ENCODE measurements at places on chromosomes 5 and 9. TPM values are rescaled to one million over a fixed set of nuclear protein-coding genes. Genes with fewer than 3 reads are reported as not detected.

- H3K36me3 ChIP-seq, result peaks cover 54% of the 10 kb centered on the region
- no peaks in the 10 kb centered on the region for H3K4me1 ChIP-seq
- no peak overlapping the region for H3K27ac ChIP-seq
- H3K27me3 ChIP-seq, result no peaks in the 10 kb centered on the region
- H3K4me3 ChIP-seq, result no peak overlapping the region
These were observed 16.4 kb downstream of the JADE2 start for GRCh38 chr5:134541736-134542376.

- no peaks in the 10 kb centered on the region for H3K27me3 ChIP-seq
- H3K36me3 ChIP-seq, result no peaks in the 10 kb centered on the region
- H3K27ac ChIP-seq, result no peak overlapping the region
- no peaks in the 10 kb centered on the region for H3K4me1 ChIP-seq
These were observed 103.6 kb downstream of the CCDC192 start for GRCh38 chr5:127806776-127807175.

DNA sequence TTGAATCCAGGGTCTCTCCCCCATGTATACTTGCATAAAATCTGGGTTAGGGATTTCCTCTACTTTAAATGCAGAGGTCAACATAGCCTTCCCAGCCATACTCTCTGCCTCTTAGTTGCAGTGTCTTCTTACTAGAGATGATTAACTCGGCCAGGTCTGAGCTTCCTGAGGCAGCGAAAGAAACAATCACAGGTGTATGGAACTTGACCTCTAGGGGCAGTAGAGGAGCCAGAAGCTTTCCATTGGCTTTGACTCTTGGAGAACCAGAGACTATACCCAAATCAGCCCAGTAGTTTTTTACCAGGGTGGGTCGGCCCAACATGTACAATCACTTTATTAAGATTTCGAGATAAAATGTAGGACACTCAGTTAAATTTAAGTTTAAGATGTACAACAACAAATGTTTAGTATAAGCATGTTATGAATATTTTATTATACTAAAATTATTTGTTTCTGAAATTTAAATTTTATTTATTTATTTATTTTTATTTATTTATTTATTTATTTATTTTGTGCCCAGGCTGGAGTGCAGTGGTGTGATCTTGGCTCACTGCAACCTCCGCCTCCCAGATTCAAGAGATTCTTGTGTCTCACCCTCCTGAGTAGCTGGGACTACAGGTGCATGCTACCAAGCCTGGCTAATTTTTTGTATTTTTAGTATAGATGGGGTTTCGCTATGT, 48.0 kb upstream of the DMRT3 start:
- H3K4me3 ChIP-seq, result no peak overlapping the region
- no peak for DNase-seq
- no peaks in the 10 kb centered on the region for H3K36me3 ChIP-seq

DNA sequence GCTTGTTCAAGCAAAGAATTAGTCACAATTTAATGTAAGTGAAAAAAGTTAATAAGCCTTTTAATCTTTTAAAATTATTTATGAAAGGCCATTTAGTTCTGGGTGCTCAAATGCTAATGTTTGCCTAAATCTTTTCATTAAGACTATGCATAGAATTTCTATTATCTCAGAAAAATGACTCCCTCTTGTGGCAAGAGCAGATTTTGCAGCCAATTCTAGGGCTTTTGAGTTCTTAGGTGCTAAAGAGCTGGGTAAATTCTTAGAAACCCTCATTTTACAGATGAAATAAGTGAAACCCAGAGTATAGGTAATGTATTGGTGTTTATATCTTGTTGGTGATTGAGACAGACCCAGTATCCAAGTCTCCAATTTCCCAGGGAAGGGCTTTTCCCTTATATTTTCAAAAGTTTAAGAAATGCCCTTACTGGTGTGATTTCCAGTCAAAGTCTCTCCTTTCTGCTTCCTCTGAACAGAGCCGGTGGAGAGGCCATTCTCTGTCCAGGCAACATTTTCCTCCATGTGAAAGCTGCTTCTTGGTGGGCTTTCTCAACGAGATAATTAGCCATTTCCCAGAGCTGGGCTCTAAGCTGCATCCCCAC, 24.1 kb upstream of the PCSK5 start:
- no peak overlapping the region for H3K27ac ChIP-seq
- DNase-seq, result no peak
- H3K27me3 ChIP-seq, result no peaks in the 10 kb centered on the region

DNA sequence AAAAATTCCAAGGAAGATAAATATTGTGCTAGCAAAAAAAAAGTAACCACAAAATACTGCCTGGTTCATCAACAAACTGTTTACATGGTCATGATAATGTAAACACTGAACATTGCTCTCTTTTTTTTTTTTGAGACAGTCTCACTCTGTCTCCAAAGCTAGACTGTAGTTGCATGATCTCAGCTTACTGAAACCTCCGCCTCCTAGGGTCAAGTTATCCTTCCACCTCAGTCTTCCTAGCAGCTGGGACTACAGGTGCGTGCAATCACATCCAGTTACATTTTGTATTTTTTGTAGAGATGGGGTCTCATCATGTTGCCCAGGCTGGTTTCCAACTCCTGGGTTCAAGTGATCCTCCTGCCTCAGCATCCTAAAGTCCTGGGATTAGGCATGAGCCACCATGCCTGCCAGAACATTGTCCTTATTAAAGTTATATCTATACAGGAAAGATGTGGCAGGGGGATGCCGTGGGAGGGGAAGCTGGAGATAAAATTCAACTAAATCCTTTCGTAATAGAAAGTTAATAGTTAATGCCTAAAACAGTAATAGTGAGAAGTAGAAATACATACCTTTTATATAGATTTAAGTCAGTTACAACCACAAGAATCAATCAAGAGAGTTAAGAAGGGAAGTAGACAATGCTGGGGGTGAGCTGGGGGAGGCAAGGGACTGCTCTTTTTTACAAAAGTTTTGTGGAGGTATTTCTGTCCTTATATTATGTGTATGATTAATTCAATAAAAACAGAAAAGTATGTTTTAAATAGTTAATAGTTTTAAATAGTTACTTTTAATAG, 52.3 kb downstream of the RGMB start:
- H3K27ac ChIP-seq, result no peak overlapping the region
- no peaks in the 10 kb centered on the region for H3K4me1 ChIP-seq
- no peaks in the 10 kb centered on the region for H3K27me3 ChIP-seq

DNA sequence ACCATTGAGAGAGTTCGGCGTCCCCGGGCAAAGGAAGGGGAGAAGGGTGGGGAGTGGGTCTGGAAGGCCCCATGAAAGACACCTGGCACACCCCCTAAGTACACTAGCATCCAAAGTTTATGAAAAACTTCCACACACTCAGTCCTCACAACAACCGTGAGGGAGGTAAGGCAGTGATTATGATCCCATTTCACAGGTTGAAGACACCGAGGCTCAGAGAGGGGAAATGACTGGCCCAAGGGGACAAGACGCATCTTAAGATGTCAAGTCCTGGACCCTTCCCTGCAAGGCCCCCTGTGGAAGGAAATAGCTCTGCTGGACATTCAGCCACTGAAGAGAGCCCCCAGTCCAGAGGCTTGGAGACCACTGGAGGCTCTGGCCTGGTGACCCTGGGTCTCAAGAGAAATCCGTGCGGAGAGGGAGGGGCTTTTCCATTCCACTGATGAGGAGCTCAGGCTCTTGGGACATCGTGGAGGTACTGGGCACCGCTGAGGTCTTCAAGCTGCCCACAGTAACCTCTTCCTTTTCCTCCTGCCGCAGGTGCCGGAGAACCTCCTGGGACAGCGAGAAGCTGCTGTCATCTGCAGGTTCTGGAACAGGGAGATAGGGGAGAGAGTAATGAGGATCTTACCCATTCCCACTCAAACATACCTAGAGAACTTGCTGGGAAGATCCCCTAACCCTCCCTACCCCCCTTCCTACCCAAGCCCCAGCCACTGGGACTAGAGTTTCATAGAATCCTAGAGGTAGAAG, 5.2 kb downstream of the SMIM33 start:
- no peaks in the 10 kb centered on the region for H3K27me3 ChIP-seq
- peaks cover 67% of the 10 kb centered on the region for H3K4me1 ChIP-seq
- no peak overlapping the region for H3K4me3 ChIP-seq
- H3K36me3 ChIP-seq, result peaks cover 52% of the 10 kb centered on the region
- DNase-seq, result no peak
- no peak overlapping the region for H3K27ac ChIP-seq

DNA sequence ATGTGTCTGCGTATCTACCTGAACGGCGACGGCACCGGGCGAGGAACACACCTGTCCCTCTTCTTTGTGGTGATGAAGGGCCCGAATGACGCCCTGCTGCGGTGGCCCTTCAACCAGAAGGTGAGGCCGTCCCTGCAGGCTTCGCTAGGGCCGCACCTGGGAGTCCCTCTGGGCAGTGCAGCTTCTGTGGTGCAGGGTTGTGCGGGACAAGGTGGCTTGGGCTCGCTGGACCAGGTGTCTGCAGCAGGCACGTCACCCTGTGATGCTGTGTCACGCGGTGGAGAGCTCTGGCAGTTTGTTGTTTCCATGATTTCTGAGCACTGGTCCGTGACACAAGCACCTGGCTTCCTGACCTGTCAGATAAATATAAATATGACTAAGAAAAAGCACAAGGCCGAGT, 20.7 kb downstream of the FBXW5 start:
- H3K36me3 ChIP-seq, result peaks cover 22% of the 10 kb centered on the region
- H3K27me3 ChIP-seq, result no peaks in the 10 kb centered on the region
- H3K27ac ChIP-seq, result peak overlapping the region; percentile 13
- no peak for DNase-seq
- H3K4me3 ChIP-seq, result no peak overlapping the region

GRCh38 chr5:33460210-33460609, 19.4 kb downstream of the TARS1 start:
- no peak for DNase-seq
- no peaks in the 10 kb centered on the region for H3K27me3 ChIP-seq
- no peak overlapping the region for H3K4me3 ChIP-seq
- H3K4me1 ChIP-seq, result peaks cover 13% of the 10 kb centered on the region
- no peak overlapping the region for H3K27ac ChIP-seq

- no peak overlapping the region for H3K4me3 ChIP-seq
- no peak overlapping the region for H3K27ac ChIP-seq
- no peak for DNase-seq
- peaks cover 16% of the 10 kb centered on the region for H3K27me3 ChIP-seq
- no peaks in the 10 kb centered on the region for H3K4me1 ChIP-seq
These were observed 6.8 kb downstream of the PIP5KL1 start for GRCh38 chr9:127923771-127924170.

DNA sequence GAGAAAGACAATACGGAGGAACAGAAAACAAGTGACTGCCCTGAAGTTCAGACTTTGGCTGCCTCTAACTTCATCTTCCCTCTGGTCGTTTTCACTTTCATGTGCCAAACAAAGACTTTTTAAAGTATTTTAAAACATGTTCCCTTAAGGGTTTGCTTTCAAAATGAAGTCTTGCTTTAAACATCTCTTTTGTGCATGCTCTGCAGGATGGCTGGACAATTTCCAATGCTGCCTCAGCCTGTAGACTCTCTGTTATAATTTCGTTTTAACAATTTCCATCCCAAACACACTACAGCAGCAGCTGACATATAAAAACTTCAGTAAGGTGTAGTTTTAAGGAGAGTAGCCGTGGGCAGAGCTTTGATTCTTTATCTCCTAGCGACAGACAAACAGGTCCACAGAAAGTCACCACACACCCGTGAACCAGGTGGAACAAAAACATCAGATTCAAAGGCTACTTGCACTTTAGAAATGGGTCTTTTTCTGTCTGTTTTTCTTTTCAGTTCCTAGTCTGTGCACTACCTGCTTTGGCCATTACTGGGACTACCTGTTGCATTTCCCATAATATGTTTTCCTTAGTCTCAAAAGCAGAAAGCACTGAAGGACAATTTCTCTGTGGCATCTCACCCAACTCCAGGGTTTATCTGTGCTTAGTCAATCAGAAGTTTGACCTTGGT, 308.9 kb downstream of the DTWD2 start:
- no peaks in the 10 kb centered on the region for H3K36me3 ChIP-seq
- H3K27me3 ChIP-seq, result no peaks in the 10 kb centered on the region
- no peaks in the 10 kb centered on the region for H3K4me1 ChIP-seq
- DNase-seq, result no peak
- no peak overlapping the region for H3K27ac ChIP-seq

DNA sequence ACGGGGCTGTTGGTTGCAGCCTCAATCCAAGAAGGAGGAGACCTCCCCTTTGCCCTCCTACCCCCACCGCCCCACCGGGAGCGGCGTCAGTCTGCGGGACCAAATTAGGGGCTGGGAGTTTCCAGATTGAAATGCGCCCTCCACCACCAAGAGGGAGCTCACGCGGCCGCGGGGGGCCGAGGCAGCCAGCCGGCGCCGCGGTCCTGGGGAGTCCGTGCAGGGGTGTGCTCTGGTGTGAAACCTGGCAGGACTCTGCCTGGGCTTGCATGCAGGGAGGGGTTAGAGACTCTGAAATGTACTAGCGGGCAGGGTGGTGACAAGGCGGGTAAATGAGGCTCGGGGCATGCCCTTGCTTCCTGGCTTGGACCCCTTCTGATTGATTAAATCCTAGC, 989 bp upstream of the FBN2 start:
- peaks cover 8% of the 10 kb centered on the region for H3K27me3 ChIP-seq
- DNase-seq, result no peak
- peak overlapping the region; percentile 59 for H3K4me3 ChIP-seq
- H3K4me1 ChIP-seq, result no peaks in the 10 kb centered on the region
- H3K36me3 ChIP-seq, result no peaks in the 10 kb centered on the region
- peak overlapping the region; percentile 70 for H3K27ac ChIP-seq

DNA sequence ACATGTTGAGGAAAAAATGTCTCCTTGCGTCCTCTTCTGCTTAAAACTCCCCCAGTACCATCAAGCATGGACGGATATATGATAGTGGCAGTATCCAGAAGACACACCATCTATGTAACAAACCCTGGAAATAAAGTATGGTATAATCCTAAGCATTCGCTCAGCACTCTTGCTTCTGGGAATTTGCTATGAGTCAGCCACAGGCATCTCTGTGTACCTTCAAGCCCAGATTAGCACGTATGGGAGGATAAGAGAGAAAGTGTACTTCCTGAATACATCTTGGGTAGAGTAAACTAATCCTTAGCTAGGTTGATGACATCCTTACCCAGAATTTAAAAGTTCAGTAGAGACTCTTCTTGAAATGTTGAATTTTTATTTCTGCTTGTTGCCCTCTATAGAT, 71.2 kb downstream of the GHR start:
- no peak overlapping the region for H3K4me3 ChIP-seq
- H3K27ac ChIP-seq, result no peak overlapping the region
- no peak for DNase-seq
- H3K4me1 ChIP-seq, result peaks cover 38% of the 10 kb centered on the region

- no peaks in the 10 kb centered on the region for H3K27me3 ChIP-seq
- H3K4me3 ChIP-seq, result no peak overlapping the region
- no peaks in the 10 kb centered on the region for H3K4me1 ChIP-seq
- no peak for DNase-seq
These were observed 232.9 kb downstream of the NFIB start for GRCh38 chr9:14080959-14081542.

Gene GFI1B
- total RNA-seq, result 0.35 TPM

Gene NPR3
- 22.0 TPM for total RNA-seq

Gene SMIM32
- total RNA-seq, result not detected

Gene FBXO38
- total RNA-seq, result 36.7 TPM

Gene C9orf153
- total RNA-seq, result 0.28 TPM

Measured in right atrium auricular region (tissue), 2 donors.